ENCODE measurements at places on chromosomes 12 and 14.

DNA sequence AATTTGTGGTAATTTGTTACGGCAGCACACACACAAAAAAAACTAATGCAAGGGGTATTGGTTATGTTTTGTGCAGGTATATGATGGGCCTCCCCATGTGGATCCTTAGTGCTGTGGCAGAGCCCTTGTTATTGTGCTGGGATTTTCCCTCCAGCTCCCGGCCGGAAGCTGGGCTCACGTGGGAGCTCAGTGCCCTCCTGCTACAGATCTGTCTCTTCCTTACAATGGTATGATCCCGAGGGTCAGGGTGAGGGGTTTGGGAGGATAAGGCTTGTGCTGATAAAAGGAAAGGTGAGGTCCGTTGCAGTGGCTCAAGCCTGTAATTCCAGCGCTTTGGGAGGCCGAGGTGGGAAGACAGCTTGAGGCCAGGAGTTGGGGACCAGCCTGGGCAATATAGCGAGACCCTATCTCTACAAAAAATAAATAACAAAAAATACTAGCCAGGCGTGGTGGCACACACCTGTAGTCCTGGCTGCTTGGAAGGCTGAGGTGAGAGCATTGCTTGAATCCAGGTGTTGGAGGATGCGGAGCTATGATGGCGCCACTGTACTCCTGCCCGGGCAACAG is 861 bp upstream of the SLC48A1 start:
- no peak for DNase-seq

DNA sequence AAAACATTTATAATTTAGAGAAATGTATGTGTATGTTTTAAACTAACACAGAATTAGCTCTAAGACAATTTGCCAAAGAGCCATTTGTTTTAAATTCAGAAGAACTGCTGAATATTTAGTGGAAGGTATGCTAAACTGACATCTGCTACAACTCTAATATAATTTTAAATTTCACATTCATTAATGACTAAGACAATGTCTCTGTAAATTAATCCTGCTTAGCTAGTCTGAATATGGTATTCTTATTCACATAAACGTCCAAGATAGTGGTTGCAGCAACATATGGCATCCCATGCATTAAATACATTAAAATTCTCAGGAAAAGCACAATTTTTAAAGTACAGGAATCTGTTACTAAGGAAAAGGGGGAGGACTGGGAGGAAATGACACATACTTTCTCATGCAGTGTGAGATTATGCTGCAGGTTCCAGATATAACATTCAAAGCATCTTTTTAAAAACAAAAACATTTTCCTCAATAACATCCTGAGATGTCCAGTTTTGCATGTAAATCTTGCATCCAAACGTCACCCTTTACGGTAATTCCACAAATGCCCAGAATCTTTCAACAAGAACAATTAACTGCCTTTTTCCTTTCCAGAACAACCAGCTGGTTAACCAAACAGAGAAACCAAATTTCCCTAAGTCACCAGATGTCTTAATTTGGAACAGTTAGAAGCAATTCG is 26.9 kb downstream of the WDR89 start:
- peak; percentile 64 for DNase-seq

DNA sequence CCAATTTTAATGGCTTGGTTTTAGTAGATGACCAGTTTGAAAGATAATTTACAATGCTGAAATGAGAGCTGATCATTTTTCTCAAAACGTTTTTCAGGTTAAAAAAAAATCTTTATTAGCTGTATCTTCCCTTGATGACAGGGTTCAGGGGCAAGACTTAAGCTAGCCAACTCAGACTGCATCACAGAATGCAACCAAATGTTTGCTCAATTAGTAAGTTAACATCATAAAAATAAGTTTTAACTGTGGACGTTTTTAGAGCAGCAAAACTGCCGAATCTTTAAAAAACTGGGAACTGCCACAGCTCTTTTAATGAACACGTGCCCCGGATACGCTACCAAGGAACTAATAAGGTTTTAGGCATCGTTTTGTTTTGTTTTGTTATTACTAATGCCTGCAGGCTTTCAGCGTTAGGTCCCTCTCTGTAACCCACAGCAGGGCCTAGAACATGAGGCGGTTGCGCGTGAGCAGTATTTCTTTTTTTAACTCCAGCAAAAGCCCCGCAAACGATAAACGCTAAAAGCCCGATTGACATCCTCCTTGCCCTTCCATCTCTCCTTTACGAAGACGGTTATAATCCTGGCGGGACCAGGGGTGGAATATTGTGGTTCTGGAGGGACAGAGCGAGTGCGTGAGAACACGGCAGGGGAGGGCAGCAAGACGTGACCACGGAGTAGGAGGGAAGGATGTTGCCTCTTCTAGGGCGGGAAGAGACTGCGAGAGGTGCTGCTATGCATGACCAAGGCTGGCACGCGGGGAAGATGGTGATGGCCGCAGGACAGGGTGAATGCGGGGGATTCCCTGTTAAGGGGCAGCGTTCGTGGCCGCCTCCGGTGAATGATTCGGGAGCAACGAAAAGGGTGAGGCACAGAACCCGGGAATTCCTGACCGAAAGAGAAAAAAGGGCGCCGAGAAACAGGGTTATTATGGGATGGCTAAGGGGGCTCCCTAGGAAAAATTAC is 652 bp downstream of the SUPT16H start:
- DNase-seq: peak; percentile 65

- DNase-seq: no peak
These were observed 133.5 kb downstream of the BICD1 start for GRCh38 chr12:32240162-32240561.

GRCh38 chr12:21940549-21941505 is at the start of gene ABCC9:
ABCC9 (minus strand) TSS chr12:21941426; CDS start chr12:21936674, 4,752 bp downstream.
- peak; percentile 25 for DNase-seq

DNA sequence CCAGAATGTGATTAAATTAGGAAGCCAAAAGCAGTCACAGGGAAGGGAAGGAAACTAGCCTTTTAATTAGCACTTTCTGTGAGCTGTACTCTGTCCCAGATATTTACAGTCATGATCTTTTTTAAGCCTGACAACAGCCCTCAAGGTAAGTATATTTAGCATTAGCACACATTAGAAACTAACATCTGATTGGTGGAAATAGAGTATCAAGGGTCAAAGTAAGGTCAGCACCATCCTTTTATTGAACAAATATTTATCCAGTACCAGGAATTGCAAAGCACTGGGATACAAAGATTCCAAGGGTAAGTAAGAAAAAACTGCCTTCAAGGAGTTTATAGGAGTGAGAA is 28.2 kb downstream of the RPGRIP1 start:
- no peak for DNase-seq

- no peak for DNase-seq
These were observed 21.1 kb downstream of the PPP1CC start for GRCh38 chr12:110721570-110721969.

DNA sequence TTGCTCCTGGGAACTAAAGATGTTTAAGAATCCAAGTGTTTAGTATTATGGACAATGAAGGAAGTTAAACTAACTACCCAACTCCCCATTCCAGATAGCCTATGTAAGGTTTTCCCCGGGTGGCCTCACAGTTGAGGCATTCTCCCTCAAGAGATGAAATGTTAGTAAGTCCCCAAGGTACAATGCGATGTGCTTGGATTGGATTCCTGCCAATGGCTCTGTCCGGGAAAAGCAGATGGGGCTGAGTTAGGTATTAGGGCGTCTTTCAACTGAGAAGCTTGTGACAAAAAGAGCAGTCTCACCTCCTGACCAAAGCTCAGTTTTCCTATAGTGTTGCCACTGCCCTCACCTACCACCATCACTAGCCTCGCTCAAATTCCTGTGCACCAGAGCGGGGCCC is 64.8 kb upstream of the E2F7 start:
- DNase-seq: peak; percentile 83

GRCh38 chr14:99523704-99524055 is 42.5 kb downstream of the CCNK start:
- DNase-seq: no peak

DNA sequence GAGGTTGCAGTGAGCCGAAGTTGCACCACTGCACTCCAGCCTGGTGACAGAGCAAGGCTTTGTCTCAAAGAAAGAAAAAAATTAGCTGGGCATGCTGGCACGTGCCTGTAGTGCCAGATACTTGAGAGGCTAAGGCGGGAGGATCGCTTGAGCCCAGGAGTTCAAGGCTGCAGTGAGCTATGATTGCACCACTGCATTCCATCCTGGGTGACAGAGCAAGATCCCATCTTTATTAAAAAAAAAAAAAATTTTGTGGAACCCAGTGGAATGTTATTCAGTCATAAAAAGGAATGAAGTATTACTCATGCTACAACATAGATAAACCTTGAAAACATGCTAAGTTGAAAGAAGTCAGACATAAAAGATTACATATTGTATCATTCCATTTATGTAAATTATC is 8.3 kb upstream of the ERBB3 start:
- peak; percentile 73 for DNase-seq

- no peak for DNase-seq
These were observed 228.0 kb upstream of the ATP2B1 start for GRCh38 chr12:89936631-89937030.

DNA sequence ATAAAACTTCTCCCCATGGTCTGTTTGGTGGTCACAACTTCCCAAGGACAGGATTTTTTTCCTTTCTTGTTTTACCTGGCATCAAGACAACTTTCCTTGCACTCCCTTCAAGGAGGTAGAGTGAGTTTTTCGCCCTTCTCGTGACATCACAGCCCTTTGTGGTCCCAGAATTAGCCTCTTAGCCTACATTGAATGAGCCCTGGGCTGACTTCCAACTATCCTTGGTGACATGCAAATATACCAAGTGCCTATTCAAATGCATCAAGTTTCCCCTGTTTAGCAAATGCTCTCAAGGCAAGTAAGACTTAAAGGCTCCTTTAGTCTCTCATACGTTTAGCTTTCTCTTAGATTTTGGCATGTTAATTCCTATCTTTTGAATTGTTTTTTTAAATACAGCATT is 36.6 kb downstream of the TC2N start:
- DNase-seq: no peak

GRCh38 chr12:89472508-89472907 is 52.1 kb downstream of the GALNT4 start:
- DNase-seq: peak; percentile 85

GRCh38 chr12:69509904-69510827 is 40.0 kb downstream of the FRS2 start:
- DNase-seq: no peak

GRCh38 chr14:76576047-76576741 is 185.1 kb upstream of the VASH1 start:
- no peak for DNase-seq

DNA sequence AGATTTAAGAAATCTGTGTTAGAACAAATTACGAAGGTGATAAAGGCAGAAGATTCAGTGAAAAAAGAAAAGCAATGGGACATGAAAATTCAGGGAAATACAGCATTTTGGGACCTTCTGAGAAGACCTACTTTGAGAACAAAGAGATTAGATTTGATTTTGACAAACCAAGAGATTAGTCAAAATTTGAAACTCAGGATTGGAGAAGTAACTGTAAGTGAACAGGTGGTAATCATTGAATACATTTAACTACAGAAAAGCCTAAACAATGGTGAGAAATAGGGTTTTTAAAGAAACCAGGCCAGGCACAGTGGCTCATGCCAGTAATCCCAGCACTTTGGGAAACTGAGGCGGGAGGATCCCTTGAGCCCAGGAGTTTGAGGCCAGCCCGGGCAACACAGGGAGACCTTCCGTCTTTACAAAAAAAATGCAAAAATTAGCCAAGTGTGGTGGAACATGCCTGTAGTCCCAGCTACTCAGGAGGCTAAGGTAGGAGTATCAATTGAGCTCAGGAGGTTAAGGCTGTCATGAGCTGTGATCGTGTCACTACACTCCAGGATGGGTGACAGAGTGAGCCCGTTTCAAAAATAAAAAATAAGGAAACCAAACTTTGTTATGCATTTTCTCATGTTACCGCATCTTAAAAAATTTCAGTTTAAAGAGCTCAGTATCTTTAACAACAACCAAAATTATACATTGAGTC is 8.9 kb upstream of the SAV1 start:
- DNase-seq: no peak

Measured in fibroblast of skin of back (primary cell).